CD4-positive, alpha-beta T cell (primary cell): ENCODE measurements at places on chromosomes 2 and 18. TPM values are rescaled to one million over a fixed set of nuclear protein-coding genes. Genes with fewer than 3 reads are reported as not detected.

DNA sequence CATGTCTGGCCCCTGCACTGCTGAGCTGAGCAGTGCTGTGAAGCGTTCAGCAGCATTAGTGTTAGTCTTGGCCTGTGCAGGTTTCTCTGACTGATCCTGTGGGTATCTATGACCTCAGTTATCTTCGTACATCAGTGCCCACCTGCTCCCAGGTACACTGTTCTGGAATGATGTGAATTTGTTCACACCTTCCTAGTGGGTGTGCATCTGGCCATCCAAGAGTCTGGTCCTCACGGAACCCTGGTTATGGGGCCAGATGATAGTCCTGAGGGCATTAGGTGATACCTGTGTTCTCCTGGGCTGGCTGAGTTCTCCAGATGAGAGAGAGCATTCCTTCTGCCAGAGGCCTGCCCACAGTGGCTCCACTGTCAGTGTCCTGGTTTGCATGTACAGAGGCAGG lies 57.2 kb downstream of the INPP4A start:
- no peak for DNase-seq
- H3K27ac ChIP-seq, result no peak overlapping the region
- no peak overlapping the region for H3K4me3 ChIP-seq
- H3K27me3 ChIP-seq, result no peaks in the 10 kb centered on the region

DNA sequence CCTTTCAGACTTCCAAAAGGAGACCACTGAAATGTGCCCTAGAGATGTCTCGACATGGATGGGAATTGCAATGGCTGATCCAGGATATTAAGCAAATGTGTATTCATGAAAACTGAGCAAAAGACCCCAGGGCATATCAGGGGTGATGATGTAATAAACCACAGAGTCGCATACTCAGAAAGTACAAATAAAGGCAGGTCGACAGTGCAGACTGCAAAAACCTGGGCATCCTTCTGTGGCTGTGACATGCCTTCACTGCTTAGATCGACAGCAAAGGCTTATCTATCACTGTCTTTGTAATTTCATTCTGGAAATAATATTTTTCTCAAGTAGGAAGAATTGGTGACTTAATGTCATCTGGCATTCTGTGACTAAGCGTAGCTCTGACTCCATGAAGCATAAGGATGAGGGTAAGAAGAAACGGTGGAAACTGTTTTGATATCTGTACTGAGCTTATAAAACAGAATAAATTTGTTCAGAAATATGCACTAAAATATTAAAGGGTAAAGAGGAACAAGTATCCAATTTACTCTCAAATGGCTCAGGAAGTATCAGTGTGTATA lies 115.6 kb upstream of the NRP2 start:
- H3K27ac ChIP-seq, result no peak overlapping the region
- no peak for DNase-seq
- H3K27me3 ChIP-seq, result no peaks in the 10 kb centered on the region
- H3K36me3 ChIP-seq, result no peaks in the 10 kb centered on the region
- H3K4me1 ChIP-seq, result no peaks in the 10 kb centered on the region

DNA sequence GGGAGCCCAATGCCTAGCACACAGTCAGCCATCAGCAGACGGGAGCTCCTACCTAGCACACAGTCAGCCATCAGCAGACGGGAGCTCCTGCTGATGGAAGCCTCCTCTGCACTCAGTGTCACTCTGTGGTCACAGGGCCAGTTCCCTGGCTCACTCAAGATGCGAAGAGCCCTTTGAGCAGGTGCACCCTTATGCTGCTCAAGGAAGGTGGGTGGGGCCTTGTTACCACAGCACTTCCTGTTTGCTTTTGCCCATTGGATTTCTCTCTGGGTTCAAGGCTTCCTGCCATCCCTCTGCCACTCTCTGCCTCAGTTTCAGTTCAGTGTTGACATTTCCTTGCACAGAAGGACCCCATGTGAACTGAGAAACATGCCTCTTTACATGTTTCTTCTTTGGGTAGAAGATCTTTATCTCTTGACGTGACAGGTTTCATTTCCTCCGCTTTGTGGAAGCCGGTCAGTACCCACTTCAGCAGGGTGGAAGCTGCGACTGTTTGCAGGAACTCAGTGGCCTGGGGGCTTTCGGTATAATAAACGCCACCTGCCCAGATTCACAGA lies 11.6 kb downstream of the TRIB2 start:
- H3K36me3 ChIP-seq, result peaks cover 87% of the 10 kb centered on the region
- H3K27me3 ChIP-seq, result no peaks in the 10 kb centered on the region
- H3K4me1 ChIP-seq, result peaks cover 85% of the 10 kb centered on the region
- peak; percentile 45 for DNase-seq

DNA sequence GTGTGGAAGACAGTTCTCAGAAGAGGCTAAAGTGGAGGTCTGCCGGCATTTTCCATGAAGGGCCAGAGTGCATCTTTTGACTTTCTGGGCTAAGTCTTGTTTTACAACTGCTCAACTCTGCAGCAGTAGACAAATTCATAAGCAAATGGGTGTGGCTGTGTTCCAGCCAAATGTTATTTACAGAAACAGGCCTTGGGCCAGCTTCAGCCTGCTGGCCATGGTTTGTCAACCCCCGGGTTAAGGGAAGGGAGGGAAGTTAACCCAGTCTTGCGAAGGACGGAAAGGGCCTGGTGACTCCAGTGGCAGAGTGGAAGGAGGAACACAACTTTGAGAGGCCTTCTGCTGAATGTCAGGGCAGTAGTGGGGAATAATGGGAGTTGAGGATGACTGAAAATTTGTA lies 34.3 kb upstream of the NCKAP5 start:
- H3K4me1 ChIP-seq, result no peaks in the 10 kb centered on the region
- no peak overlapping the region for H3K4me3 ChIP-seq
- H3K27me3 ChIP-seq, result peaks cover 4% of the 10 kb centered on the region
- no peak for DNase-seq

GRCh38 chr2:11856095-11856494 lies 109.7 kb downstream of the LPIN1 start:
- no peak overlapping the region for H3K4me3 ChIP-seq
- no peak overlapping the region for H3K27ac ChIP-seq
- H3K4me1 ChIP-seq, result no peaks in the 10 kb centered on the region
- no peak for DNase-seq
- H3K27me3 ChIP-seq, result no peaks in the 10 kb centered on the region

DNA sequence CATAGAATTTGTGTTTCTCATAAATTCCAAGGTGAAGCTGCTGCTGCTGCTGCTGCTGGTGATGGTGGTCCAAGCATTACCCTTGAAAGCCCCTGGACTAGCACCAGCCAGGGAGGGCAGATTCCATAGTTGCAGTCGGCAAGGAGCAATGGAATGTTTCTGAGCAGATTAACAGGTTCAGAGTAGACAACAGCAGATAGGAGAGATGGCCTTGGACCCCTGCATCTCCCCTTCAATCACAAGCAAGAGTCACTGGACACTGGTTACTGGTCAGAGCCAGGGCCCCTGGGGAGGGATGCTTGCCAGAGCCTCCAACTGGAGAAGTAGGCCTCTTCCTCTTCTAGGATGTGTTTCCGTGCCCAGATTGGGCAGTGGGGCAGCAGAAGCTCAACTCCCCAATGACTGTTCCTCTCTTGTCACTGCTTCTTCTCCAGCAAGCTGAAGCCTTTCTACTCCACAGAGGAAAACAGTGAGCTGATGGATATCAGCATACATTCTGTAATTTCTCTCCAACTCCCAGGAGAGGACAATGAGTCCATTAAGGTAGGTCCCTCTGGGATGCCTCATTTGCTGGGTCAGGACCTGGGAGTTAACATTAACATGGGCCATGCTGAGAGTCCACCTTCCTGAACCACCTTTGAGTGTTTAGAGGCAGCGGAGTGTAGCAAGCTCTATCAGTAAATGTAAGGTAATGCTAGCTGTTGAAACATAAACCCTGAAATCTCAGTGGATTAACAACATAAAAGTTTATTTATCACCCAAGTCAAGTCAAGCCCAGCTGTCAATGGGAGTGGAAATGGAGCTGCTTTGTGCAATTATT lies 35.3 kb downstream of the MROH2A start:
- no peak for DNase-seq
- H3K27ac ChIP-seq, result no peak overlapping the region
- H3K27me3 ChIP-seq, result peaks cover 6% of the 10 kb centered on the region
- H3K36me3 ChIP-seq, result no peaks in the 10 kb centered on the region
- H3K4me1 ChIP-seq, result no peaks in the 10 kb centered on the region
- H3K4me3 ChIP-seq, result no peak overlapping the region

DNA sequence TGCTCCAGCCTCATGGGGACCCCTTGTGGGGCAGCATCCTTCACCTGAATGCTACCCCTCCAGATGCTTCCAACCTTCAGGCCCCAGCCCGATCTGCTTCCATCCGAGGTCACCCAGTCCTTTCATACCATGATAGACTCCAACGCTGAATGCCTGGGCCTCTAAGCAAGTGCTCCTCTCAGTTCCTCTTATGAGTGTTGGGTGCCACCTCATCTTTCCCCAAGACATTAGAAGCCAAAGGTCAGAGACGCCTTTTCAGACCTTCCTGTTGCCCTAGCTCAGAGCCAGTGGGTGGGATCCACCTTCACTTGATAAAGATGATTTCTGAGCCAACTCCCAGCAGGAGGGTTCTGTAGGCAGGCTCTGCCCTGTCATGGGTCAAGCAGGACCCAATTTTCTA lies 174.5 kb upstream of the MGAT5 start:
- H3K4me1 ChIP-seq, result no peaks in the 10 kb centered on the region
- no peaks in the 10 kb centered on the region for H3K27me3 ChIP-seq
- DNase-seq, result no peak
- H3K4me3 ChIP-seq, result no peak overlapping the region
- no peaks in the 10 kb centered on the region for H3K36me3 ChIP-seq
- H3K27ac ChIP-seq, result no peak overlapping the region

DNA sequence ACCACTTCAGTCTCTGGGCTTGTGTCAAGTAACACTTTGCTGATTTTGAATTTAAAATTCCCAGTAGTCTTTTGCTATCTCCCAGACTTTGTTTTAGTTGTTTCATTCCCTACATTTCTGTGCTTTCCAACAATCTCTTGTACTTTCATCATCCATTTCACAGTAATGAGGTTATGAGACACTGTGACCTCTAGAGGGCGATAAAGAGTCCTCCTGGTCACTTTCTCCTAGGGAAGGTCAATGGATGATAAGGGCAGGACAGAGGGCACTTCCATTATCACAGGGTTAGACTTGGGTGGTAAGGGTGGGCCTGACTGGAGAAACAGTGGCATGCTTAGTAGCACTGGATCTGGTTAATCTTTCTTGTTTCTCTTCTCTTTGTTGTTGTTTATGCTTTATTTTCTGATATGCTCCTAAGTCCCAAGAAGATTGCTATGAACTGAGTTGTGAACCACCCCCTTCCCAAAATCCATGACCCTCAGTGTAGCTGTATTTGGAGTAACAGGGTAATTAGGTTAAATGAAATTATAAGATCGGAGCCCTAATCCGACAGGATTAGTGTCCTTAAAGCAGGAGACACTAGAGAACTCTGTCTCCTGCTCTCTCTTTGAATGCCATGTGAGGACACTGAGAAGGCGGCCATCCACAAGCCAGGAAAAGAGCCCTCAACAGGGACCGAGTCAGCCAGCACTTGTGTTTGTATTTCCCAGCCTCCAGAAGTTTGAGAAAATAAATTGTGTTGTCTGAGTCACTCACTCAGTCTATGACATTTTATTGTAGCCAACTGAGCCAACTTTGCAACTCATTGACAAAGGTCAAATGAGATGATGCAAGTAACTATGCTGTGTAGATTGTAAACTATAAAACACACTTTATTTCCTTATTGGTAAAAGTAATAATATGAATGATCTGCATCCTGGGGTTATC lies 779.2 kb downstream of the CNTNAP5 start:
- no peak overlapping the region for H3K27ac ChIP-seq
- DNase-seq, result no peak
- no peaks in the 10 kb centered on the region for H3K27me3 ChIP-seq
- no peaks in the 10 kb centered on the region for H3K4me1 ChIP-seq
- no peaks in the 10 kb centered on the region for H3K36me3 ChIP-seq
- H3K4me3 ChIP-seq, result no peak overlapping the region

- H3K4me1 ChIP-seq, result no peaks in the 10 kb centered on the region
- no peaks in the 10 kb centered on the region for H3K27me3 ChIP-seq
- H3K27ac ChIP-seq, result no peak overlapping the region
- no peak for DNase-seq
Observed at GRCh38 chr2:9885036-9885684, 41.9 kb downstream of the TAF1B start.

- H3K4me3 ChIP-seq, result no peak overlapping the region
- DNase-seq, result no peak
- no peaks in the 10 kb centered on the region for H3K36me3 ChIP-seq
- H3K4me1 ChIP-seq, result peaks cover 4% of the 10 kb centered on the region
Observed at GRCh38 chr2:9674891-9675414, 44.2 kb upstream of the YWHAQ start.

DNA sequence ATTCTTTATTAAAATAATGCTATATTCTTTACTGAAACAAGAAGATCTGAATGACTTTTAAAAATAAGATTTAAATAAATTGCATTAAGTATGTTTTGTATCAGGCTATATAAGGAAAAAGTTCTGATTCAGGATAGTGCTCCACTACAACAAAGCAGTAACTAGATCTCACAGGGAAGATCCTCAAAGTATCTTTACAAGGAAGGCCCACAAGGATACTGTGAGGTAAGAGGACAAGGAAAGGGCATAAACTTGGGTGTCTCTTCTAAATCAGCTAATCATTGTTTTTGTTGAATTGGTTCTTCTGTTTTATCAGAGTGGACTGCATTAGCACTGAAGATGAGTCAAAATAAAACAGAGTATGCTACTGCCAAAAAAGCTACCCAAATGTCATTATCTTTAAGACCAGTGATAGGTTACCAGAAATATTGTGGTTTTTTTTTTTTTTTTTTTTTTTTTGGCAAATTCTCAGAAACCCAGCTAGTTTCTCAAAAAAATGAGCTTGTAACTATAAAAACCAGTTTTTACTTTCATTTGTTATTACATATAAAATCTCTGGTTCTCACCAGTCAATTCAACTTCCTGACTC lies 160.9 kb downstream of the BAZ2B start:
- H3K27me3 ChIP-seq, result no peaks in the 10 kb centered on the region
- no peak for DNase-seq
- H3K4me1 ChIP-seq, result no peaks in the 10 kb centered on the region
- H3K4me3 ChIP-seq, result no peak overlapping the region
- H3K27ac ChIP-seq, result no peak overlapping the region

CTAGE1 gene
- total RNA-seq, result not detected

GATA6 gene
- 0.08 TPM for total RNA-seq

ACTG2 gene
- not detected for total RNA-seq

NLRC4 gene
- total RNA-seq, result not detected

CHRNA1 gene
- total RNA-seq, result 0.17 TPM

BMPR2 gene
- total RNA-seq, result 12.7 TPM
